NCI-H1930 (cell line): ENCODE measurements at places on chromosomes 1 and 21.

DNA sequence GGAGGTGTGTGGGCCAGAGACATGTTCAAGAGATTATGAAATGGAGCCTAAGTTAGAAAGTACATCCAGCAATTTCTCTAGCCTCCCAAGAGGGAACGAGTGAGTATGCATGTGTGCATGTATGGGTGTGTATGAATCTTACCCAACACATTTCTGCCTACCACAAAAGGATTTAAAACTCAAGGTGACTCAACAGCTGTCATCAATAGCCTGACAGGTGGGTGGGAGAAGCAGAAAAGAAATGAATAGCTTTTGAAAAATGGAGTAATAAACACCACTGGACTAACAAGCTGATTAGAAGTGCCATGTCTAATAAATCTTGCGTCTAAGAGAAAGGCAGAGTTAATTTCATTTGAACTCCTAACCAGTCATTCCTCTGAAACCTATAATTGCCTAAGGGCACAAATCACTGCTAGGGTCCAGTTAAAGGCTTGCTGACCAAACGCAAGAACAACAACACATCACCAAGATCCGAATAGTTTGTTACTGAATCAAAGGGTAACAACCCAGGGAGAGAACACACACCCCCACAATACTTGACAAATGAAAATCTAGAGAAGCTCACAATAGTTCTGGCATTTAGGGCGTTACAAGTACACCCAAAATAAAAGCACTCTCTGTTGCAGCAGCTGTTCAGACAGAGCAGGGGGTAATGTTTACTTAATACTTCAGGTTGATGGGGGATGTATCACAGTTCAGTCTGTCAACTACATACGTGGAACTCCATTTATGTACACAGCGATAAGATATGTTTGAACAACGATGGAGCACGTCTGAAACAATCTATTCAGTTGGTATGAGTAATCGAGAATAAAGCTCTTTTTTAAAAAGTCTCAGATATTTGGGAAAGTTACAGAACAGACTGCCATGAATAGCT is 1.4 kb downstream of the KIAA0319L start:
- DNase-seq, result no peak

- DNase-seq, result no peak
Observed at GRCh38 chr1:177660188-177660587, 309.7 kb downstream of the SEC16B start.

DNA sequence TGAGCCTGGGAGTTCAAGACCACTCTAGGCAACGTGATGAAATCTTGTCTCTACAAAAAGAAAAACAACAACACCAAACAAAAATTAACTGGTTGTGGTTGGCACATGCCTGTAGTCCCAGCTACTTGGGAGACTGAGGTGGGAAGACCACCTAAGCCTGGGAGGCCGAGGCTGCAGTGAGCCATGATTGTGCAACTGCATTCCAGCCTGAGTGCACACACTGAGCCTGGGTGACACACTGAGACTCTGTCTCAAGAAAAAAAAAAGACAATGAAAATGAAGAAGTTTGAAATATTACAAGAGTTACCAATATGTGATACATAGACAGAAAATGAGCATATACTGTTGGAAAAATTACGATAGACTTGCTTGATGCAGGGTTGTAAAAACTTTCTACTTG is 31.9 kb downstream of the PDC start:
- no peak for DNase-seq

DNA sequence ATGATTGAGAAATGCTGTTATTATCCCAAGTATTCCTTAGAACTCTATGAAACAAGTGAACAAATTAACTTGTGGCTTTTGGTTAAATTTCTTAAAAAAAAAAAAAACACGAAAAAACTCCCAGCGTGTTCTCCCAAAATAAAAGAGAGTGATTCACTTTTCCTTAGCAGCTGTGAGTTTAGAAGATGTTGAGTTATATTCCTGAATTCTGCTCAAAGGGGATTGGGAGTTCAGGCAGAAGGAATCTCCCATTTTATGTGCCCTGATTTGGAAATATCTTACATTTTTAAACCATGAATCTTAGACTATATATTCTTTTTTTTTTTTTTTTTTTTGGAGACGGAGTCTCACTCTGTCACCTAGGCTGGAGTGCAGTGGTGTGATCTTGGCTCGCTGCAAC is 34.3 kb downstream of the SMG7 start:
- no peak for DNase-seq

GRCh38 chr1:32988665-32989064 is 24.1 kb upstream of the RNF19B start:
- DNase-seq, result no peak

- no peak for DNase-seq
Observed at GRCh38 chr21:23694390-23694789, 1912.9 kb downstream of the MRPL39 start.

GRCh38 chr1:223000632-223001031 is 142.4 kb downstream of the TLR5 start:
- no peak for DNase-seq

GRCh38 chr1:15343099-15343498 is 66.6 kb upstream of the EFHD2 start:
- no peak for DNase-seq

GRCh38 chr1:241081473-241081872 is 275.5 kb downstream of the RGS7 start:
- no peak for DNase-seq

- no peak for DNase-seq
Observed at GRCh38 chr1:2180297-2181245, 14.0 kb downstream of the FAAP20 start.

GRCh38 chr1:67616394-67616985 is 68.5 kb upstream of the GADD45A start:
- no peak for DNase-seq

DNA sequence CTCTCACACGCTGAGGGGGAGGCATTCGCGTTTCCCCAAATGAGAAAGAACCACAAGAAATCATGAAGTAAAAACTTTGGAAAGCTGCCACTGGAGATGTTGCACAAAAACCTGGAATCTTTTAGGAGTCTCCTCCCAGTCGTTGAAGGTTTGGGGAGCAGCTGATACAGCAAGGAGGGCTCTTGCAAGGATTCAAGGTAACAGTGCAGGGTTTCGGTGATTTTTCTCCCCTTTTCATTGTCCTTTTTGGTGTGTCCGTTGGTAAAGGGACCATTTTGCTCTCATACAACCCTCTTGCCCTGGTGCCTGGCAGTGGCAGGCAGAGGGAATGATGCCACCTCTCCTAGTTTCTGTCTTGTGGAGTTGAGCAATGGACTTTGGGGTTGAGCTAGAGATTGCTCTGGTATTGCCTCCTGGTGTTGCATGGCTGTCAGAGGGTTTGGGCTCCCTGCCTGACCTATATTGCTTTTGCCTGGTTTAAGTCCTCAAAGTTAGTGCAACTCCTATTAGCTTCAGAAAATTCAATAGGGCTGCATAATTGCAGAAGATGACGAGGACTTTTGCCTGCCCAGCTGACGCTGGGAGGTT is 872 bp downstream of the BRINP2 start:
- no peak for DNase-seq

- DNase-seq, result no peak
Observed at GRCh38 chr1:224565611-224566406, 50.3 kb upstream of the CNIH3 start.

- no peak for DNase-seq
Observed at GRCh38 chr21:45544449-45545235, 2.4 kb upstream of the SLC19A1 start.

- no peak for DNase-seq
Observed at GRCh38 chr1:2988256-2988655, 33.0 kb upstream of the ACTRT2 start.

GRCh38 chr1:20076710-20077461 is 6.9 kb downstream of the PLA2G5 start:
- no peak for DNase-seq

- peak; percentile 41 for DNase-seq
Observed at GRCh38 chr21:33543505-33544129, 779 bp downstream of the SON start.

DNA sequence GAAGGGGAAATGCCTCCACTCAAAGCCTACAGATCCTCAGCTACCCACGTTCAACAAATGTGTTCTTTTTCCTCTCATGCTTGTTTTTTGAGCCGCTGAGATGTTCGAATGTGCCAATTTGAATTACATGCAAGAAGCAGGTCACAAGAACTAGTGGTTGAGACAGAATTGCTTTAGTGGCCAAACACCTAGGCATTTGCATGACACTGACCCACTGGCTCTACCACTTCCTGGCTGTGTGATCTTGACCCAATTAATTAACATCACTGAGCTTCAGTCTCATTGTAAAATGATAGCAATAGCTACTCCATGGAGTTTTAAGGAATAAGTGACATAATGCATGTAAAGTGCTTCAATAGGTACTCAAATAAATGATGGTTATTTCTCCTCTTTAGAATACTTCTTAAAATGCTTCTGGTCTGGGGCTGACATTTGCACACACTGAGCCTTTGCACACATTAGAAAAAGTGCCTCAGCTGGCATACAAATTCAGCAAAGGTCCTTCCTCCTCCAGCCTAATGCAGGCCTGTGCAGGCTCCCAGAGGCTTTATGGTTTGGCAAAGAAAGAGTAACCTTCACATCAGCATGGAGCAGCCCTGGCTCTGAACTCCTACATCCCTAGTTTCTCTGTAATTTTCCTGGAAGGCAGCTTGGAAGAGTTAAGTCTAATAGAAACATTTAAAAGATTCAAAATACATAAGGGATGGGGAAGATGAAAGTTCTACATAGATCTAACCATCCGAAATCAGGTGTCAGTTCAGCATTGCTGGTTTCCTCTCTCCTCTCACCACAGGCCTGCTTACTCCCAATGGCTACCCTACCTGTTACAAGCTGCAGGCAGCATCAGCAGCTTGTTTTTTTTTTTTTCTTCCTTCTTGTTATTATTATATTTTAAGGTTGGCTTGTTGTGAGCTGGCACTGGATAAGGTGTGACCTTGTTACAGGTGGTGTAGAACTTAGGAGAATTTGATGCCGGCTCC is 107.4 kb downstream of the TBX19 start:
- DNase-seq, result no peak
